ENCODE measurements at places on chromosomes 7 and 10.

GRCh38 chr10:6279540-6280267 lies 77.0 kb downstream of the PFKFB3 start:
- DNase-seq = no peak

DNA sequence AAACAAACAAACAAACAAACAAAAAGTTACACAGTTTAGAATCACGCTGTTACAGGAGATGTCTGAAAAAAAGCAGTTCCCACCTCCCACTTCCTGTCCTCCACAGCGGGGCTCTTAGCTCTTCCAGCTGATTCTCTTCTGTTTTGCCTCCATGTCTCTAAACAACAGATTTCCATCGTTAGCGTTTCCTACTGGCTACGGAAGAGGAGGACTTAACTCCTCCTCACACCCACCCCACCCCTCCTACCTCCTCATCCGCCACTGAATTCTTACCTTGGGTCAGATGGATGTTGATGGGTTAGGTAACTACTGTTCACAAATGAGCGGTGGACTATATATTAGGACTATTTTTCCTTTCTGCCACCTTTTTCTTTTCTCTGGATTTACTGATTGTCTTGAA lies 36.8 kb upstream of the NUB1 start:
- DNase-seq = no peak

- DNase-seq = peak; percentile 77
Measured at GRCh38 chr7:44978511-44979366, at the start of gene MYO1G. TSS of gene MYO1G (minus strand) at chr7:44979015. CDS start at chr7:44978961, 54 bp downstream.

- DNase-seq = no peak
Measured at GRCh38 chr10:3566627-3567026, 218.4 kb downstream of the KLF6 start.

- DNase-seq = no peak
Measured at GRCh38 chr10:28327491-28327880, 24.6 kb upstream of the MPP7 start.

GRCh38 chr10:103235775-103236174 lies 9.9 kb upstream of the RPEL1 start:
- no peak for DNase-seq

GRCh38 chr7:12712236-12712635 lies 24.8 kb downstream of the ARL4A start:
- DNase-seq = no peak

DNA sequence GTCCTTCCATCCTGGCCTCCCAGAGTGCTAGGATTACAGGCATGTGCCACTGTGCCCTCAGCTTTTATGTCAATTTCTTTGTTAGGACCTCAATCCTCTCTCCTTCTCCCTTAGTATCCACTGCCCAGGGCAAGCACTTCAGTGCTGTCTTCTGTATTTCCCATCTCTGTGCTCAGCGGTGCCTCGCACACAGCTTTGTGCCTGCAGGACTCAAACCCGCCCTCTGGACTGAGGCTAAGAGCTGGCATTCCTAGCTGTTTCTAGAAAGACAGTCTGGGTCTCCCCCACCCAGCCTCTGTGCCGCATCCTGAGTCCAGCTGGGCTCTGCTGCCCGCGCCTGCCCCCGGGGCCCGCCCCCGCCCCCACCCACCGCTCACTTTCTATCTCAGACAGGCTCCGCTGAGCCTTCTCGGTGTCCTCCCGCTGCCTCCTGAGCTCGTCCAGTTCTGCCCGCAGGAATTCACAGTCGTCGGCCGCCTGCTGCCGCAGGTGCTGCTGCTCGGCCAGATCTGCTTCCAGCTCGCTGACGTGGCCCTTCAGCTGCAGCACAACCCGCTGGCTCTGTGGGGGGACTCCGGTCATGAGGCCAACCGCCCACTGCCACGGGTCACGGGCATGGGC lies 67.3 kb downstream of the SPDYE5 start:
- no peak for DNase-seq

GRCh38 chr7:32381024-32381601 lies 109.1 kb downstream of the LSM5 start:
- no peak for DNase-seq

- DNase-seq = no peak
Measured at GRCh38 chr7:120990468-120991118, 2.1 kb downstream of the CPED1 start.

GRCh38 chr7:69539531-69539930 lies 58.7 kb upstream of the AUTS2 start:
- DNase-seq = no peak

All from stimulated activated CD4-positive, alpha-beta T cell treated with anti-CD3 and anti-CD28 coated beads, TNF-alpha, amount 100 ng/mL, for 1 hour (primary cell).